ENCODE measurements at places on chromosomes 1 and 21.

DNA sequence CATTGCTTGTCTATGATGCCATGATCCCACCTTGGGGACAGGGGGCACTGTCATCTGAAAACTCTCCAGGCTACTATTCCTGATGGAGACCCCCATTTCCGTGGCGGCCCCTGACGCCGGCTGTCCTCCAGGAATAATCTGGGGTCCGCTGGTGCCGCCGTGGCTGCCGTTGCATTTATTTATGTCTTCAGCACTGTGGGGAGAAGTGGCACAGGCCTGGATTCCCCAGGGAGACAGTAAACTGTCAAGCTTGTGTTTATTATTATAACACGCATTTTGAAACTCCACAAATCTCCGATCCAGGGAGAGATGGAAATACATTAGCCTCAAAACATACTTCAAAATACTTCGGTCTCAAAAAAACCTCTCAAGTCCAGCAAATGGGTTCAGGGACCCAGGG lies 126.9 kb upstream of the C1orf174 start:
- no peaks in the 10 kb centered on the region for H3K4me1 ChIP-seq
- no peak for DNase-seq
- H3K27me3 ChIP-seq, result no peaks in the 10 kb centered on the region
- no peak overlapping the region for H3K4me3 ChIP-seq

DNA sequence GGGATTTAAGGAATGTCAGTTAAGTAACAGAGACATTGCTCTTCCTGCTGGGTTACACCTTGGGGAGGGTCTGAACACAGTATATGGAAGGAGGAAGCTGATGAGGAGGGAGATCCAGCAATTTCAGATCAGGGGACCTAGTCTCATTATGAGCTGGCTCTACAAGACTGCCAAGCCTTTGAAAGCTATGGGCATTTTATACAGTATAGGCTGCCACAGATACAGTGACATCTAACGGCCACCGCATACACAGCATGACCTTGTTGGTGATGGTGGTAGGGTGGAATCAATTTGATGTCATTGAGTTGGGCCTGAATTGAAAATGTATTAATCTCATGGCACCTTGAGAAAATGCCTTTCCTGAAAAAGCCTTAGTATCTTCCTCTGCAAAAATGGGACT lies 22.6 kb upstream of the ZP4 start:
- no peaks in the 10 kb centered on the region for H3K4me1 ChIP-seq
- no peak for DNase-seq
- no peaks in the 10 kb centered on the region for H3K27me3 ChIP-seq

- no peak overlapping the region for H3K4me3 ChIP-seq
- H3K27me3 ChIP-seq, result no peaks in the 10 kb centered on the region
- no peak overlapping the region for H3K27ac ChIP-seq
- no peak for DNase-seq
- no peaks in the 10 kb centered on the region for H3K4me1 ChIP-seq
Observed at GRCh38 chr1:69497441-69498221, 70.1 kb upstream of the LRRC7 start.

GRCh38 chr1:62273953-62274352 lies 45.3 kb downstream of the KANK4 start:
- H3K4me3 ChIP-seq, result no peak overlapping the region
- H3K27ac ChIP-seq, result no peak overlapping the region
- H3K27me3 ChIP-seq, result no peaks in the 10 kb centered on the region
- peaks cover 18% of the 10 kb centered on the region for H3K4me1 ChIP-seq
- no peaks in the 10 kb centered on the region for H3K36me3 ChIP-seq
- no peak for DNase-seq

- H3K4me1 ChIP-seq, result peaks cover 12% of the 10 kb centered on the region
- no peak overlapping the region for H3K4me3 ChIP-seq
- no peaks in the 10 kb centered on the region for H3K36me3 ChIP-seq
- peaks cover 2% of the 10 kb centered on the region for H3K27me3 ChIP-seq
- no peak for DNase-seq
Observed at GRCh38 chr1:26187882-26188281, 2.5 kb upstream of the CATSPER4 start.

DNA sequence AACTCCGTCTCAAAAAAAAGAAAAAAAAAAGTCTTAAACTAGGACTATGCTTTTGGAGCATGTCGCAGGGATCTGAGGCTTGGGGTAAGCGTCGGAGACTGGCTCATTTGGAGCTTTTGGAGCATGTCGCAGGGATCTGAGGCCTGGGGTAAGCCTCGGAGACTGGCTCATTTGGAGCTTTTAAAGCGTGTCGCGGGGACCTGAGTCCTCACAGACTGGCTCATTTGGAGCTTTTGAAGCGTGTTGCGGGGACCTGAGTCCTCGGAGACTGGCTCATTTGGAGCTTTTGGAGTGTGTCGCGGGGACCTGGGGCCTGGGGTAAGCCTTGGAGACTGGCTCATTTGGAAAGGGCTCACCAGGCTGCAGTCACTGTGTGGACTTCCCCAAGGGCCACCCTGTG lies 13.6 kb upstream of the TSPEAR start:
- peaks cover 42% of the 10 kb centered on the region for H3K27me3 ChIP-seq
- H3K4me1 ChIP-seq, result no peaks in the 10 kb centered on the region
- no peak for DNase-seq
